ENCODE measurements at places on chromosomes 16 and 17.

GRCh38 chr17:73336408-73337329, 24.9 kb upstream of the CDC42EP4 start:
- DNase-seq = no peak

DNA sequence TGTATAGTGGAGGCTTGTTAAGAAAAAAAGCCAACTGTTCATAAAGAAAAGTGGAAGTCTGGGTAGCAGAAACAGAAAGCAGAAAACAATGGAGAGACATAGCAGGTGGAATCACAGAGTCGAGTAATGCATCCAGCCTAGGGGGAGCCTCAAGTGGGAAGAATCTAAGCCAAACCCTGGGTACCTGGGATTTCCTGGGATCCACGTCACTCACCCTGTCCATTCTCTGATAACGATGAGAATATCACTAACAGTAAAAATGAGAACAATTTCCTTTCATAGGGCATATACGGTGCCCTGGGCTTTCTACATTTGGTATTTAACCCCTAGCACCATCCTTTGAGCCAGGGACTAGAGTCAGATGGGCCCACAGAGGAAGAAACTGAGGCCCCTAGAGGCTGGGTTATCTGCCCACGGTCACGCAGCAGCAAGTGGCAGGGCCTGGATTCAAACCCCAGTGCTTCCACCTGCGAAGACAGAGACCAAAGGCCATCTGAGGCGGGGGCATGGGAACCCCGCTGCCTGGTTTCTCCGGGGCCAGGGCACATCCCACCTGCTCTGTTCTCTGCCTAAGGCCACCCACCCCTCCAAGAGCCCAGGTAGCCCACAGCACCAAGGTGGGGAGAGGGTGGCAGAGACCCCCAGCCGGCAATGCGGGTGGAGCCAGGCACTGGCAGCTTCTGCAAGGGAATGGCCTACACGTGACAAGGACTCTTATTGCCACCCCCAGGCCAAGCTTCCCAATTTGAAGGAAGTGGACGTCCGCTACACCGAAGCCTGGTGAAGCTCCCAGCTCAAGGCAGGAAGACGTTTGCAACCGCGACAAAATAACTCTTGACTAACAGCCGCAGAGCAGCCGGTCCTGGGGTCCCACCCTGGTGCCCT, 69.8 kb upstream of the PLCG2 start:
- DNase-seq = no peak

DNA sequence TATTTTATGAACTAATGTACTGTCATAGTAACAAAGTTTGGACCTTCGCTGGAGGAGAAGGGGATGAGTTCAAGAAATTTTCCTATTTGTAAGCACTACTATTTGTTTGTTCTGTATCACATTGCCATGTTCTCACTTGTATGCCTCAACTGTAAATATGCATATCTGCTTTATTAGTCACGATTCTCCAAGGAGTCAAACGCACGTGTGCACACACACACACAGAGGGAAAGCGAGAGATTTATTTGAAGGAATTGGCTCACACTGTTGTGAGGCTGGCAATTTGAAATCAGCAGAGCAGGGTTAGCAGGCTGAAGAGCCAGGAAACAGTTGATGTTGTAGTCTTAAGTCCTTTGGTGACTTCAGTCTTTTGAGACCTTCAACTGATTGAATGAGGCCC, 24.9 kb upstream of the MYH2 start:
- DNase-seq = no peak

DNA sequence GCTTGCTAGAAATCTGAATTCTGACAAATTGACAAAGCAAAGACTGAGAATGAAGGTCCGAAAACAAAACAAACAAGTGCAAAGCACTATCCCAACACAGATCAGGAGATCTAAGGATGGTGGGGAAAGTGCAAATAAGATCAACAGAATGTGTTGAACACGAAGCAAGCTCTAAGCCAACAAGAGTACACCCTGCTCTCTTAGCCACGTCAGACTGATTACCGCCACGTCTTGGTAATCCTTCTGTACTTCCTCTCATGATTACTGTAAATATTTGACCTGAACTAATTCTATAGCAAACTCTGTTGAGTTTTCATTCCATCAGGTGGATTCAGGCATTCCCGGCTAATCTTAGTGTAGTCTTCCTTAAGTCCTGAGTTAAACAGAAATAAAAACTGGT, 34.3 kb upstream of the ERCC4 start:
- DNase-seq = no peak

- no peak for DNase-seq
Measured at GRCh38 chr17:57412520-57413096, 156.3 kb downstream of the MSI2 start.
